ENCODE measurements at places on chromosomes 2 and 18. TPM values are rescaled to one million over a fixed set of nuclear protein-coding genes. Genes with fewer than 3 reads are reported as not detected.
A peak's percentile ranks its signal among the peaks of the same experiment; 100 is the strongest.

- no peak for DNase-seq
Measured at GRCh38 chr18:39702888-39703287, 2137.3 kb upstream of the CELF4 start.

Gene RAX
- total RNA-seq: not detected

Gene PPIL3
- total RNA-seq: 29.0 TPM

GRCh38 chr18:49531678-49532153 lies 30.1 kb upstream of the LIPG start:
- DNase-seq: no peak

Gene PROKR1
- not detected for total RNA-seq

DNA sequence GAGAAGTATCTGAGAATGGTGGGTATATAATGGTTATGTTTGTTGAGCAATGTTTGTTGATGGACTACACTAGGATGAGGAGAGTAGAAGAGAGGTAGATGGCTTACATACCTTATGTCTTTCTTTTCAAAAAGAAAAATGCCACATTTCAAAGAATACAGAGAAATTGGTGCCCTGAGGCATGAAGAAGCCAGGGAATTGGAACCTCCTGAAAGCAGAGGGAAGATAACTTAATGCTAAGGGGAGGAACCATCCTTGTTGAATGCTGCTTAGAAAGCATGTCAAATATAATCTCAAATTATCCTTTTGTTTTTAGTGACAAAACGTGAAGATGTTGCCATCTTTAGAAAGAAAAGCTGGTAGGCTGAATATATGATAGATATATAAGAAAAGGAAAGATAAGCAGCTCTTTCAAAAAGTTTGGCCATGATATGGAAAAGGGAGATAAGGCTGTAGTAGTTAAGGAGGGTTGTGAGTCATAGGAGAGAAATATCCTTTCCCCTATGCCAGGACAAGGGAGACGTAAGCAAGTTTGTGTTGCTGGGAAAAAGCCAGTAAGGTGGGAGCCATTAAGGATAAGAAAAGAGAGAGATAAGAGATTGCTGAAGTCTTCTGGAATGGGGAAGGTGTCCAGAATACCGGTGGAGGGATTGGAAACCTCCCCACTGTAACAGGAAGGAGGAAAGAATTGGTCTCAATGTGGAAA lies 66.3 kb downstream of the SCN2A start:
- no peak for DNase-seq

GRCh38 chr2:116491292-116491691 lies 1323.2 kb upstream of the DDX18 start:
- DNase-seq: peak; percentile 4

Gene DNAH7
- 0.07 TPM for total RNA-seq

DNA sequence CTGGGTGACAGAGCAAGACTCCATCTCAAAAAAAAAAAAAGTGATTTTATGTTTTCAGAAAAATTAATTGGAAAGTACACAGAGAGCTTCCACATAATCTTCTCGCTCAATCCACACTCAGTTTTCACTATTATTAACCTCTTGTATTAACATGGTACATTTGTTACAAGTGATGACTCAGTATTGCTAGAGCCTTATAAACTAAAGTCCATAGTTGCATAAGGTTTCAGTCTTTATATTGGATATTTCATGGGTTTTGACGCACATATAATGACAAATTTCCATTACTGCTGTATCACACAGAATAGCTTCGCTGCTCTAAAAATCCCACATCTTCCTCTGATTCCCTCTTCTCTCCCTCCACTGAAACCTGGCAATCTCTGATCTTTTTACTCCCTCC lies 603.5 kb downstream of the XIRP2 start:
- no peak for DNase-seq

Measured in foreskin keratinocyte (primary cell).